ENCODE measurements at places on chromosomes 2 and 18.

GRCh38 chr2:100909534-100910081 is 89.7 kb downstream of the NPAS2 start:
- DNase-seq = no peak

- DNase-seq = no peak
These were observed 3.3 kb downstream of the BOK start for GRCh38 chr2:241561832-241562231.

DNA sequence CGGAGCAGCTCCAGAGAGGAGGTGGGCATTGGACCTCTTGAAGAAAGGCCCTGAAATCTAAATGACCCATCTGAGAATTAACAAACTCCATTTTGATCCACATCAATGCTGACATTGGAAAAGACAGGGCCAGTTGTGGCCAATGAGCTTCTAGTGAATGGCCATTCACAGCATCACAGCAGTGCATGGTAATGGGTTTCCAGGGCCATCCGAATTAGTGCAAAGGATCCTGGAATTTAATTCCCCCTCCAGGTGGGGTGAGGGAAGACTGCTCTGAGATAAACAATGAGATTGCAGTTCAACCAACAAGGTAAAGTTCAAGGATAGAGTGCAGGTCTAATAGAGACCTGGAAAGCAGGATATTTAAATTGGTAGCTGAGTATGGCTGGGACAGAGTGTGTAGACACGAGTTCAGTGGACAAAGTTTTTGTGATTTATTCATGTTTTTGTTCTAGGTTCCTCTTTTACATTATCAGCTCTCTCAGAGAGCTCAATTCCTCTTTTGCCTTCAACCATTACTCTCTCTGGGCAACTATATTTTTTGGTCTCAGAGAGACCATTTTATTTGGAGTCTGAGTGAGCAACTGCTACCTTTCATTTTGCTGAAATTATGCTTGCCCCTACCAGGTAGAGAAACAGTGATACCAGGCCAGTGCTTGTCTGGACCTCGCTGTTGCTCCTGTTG is 5.0 kb downstream of the TACR1 start:
- no peak for DNase-seq

DNA sequence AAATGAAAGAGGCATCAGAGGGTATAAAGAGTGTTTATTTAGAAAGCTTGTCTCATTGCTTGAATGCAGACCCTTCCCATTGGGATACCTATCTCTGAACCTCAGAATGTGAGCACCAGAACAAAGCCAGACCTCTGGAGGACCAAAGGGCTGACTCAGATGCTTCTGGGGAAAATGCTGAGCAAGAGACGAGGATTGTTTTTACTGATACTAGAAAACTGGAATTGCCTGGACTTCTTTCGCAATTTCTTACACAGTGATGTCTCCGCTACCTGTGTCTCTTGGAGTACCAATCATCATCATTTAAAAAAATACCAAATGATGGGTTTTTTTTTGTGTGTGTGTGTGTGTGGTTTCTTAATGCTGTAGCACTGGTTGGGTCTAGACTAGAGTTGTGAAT is 55.6 kb upstream of the CCDC85A start:
- no peak for DNase-seq

DNA sequence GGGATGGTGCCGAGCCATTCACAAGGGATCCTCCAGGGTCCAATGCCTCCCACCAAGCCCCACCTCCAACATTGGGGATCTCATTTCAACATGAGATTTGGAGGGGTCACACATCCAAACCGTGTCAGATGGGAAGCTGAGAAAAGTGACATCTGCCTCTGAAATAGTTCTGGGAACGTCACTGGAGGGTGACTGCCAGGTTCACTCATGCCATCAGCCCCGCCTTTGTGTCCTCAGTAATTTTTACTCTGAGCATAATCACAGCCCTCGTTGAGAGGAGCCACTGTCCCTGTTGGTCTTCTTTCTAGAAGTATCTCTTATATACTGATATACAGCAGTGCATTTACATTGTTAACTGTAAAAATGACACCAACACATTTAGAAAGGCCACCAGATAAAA is 67.4 kb downstream of the KLHL29 start:
- no peak for DNase-seq

DNA sequence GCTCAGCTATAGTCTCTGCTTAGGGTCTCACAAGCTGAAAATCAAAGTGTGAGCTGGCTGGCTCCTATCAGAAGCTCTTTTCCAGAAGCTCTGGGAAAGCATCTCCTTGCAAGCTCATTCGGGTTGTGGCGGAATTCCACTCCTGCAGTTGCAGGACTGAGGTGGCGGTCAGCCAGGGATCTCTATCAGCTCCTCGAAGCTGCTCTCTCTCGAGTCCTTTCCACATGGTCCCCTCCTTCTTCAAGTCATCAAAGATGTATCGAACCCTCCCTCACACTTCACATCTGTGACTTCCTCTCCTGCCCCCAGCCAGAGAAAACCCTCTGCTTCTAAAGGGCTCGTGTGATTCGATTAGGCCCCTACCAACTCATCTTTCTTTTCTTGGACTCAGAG is 141.7 kb downstream of the ZFP36L2 start:
- no peak for DNase-seq

GRCh38 chr18:68665628-68666027 is 49.3 kb downstream of the TMX3 start:
- DNase-seq = no peak

- DNase-seq = no peak
These were observed 70.2 kb upstream of the ZNF804A start for GRCh38 chr2:184528119-184528518.

GRCh38 chr2:210798180-210798579 is 241.8 kb downstream of the CPS1 start:
- DNase-seq = no peak

DNA sequence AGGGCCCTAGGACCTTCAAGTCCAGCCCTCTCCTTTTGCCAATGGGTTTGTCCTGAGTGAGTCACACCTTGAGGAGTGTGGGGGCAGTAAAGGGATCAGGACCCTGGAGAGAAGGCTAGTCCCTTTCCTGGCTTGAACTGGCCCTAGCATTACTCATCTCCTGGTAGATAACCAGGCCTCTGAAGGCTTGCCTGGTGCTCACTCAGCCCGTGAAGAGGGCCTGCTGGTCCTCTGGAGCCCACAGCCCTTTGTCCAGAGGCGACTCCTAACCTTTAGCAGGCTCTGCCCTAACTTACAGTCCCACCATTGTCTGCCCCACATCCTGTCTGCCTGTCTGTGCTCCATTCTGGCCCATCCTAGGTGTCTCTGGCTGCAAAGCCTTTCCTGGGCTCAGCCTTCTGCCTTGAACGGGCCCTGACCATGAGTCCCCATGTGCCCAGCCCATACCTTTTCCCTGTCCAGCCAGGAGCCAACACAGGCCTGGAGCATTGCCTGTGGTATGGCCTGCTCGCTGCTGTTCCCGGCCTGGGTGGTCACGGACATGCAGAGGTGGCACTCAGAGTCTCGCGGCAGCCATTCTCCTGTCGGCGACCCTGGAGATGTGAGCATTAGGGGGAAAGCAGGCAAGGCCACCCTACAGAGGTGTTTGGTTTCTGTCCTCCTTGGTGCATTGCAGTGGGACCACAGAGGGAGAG is 5.0 kb downstream of the SFTPB start:
- no peak for DNase-seq

DNA sequence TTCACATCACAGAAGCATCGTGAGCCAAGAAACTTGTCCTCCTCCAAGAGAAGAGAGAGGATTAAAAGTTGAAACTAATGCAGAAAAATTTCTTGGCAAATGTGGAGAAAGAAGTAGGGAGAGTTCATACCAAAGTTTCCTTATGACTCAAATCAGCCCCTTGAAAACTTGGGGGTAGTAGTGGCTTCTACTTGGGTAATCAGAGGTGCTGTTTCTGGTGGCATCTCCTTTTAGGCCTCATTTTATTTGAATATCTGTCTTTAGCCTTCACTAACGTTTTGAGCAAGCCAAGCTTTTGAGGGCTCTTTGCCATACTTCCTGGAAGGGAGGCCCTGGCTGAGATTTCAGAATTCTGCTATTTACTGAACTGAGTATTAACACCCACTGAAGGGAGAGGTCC is 515.3 kb upstream of the MEX3C start:
- DNase-seq = no peak

DNA sequence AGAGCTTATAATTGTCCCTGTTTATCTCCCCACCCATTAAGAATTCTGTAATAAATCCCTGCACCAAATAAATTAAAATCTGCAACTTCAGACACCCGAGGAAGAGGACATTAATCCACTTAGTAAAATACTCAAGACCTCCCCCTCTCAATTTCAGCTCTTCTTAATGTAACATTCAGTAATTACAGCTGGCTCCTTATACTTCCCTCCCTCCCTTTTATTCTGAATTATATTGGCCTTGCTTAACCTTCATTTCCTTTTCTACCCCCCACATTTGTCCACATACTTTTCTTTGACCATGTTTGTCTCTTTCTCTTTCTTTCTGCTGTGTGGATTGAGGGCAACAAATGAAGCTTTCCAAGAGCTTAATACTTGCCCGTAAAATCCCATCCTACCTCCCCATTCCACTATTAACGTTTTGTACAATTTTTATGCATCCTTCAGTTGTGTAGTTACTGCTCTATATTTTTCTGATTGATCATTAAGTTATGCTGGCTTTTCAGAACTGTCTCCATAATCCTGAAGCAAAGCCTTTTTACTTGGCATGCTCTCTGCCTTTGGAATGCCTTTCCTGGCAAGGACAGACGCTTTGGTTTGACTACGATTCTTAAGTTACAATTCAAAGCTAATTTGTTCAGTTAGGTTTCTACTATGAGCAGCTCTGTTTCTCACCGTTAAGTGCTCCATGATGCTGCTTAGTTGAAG is 580.1 kb downstream of the ZEB2 start:
- DNase-seq = no peak

- no peak for DNase-seq
These were observed 43.1 kb downstream of the BOD1L2 start for GRCh38 chr18:57190026-57190425.

DNA sequence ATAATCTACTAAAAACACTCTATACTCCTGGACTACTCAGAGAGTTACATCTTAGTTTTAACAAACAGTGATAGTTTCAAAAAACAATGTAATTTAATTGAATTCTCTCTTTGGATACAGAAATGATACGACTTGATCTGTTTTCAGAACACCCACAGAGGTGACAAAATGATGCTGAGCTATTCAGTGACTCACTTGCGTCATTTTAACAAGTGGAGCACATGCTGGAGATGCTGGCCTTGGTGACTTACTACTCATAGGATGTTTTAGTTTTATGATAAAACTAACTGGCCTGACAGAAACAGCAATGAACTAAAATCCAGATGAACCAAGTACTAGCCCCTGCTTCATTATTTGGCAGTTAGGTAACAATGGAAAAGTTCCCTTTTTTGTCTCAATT is 101.3 kb upstream of the ITGB6 start:
- no peak for DNase-seq

DNA sequence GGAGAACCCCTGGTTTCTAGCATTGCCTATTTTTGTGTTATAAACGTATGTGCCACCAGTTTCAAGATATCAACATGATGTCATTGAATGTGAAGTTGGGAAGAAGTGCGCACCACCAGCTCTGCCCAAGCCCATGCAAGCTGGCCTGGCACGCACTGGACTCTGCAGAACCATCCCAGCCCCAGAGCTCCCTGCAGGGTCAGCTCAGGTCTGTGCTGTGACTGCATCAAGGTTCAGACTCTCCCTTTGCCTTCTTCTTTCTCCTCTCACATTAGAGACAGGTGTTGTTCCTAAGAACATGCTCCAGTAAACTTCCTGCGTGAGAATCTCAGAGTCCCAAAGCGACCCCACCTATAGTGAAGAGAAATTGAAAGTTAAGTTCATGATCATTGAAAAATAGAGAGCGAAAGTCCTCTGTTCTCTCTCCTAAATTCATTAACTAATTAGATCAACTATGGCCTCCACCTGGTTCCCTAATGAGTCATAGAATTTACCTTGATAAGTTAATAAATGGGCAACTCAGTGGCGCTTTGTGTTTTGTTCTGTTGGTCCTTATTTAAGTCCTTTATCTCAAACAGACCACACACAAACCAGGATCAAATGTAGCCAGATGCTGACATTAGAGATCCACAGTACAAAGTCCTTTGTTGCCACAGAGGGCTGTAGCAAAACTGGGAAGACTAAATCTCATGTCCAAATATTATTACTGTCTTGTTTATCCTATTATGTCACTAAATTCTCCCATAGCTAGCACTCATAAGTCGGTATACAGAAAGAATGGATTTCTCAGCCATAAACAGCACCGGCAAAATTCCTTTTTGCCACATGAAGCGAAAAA is 432.3 kb downstream of the STK39 start:
- no peak for DNase-seq

DNA sequence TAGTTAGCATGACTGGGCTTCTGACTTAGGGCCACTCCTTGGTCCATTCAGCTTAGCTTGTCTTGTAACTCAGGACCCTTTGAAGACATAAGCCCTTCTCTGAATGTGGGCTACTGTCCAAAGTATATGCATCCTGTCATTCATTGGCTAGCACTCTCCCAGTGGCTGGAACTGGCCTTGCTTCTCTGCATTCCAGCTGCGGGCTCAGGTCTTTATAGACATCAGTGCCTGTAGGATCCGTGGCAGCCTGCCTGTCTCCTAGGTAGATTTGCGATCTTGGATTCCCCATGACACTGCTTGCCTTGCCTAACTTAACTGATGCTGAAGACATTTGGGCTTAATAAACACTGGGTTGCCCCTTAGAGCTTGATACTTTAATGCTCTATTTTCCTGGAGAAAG is 170.1 kb downstream of the DCC start:
- DNase-seq = no peak

GRCh38 chr18:25827961-25828561 is 262.4 kb downstream of the SS18 start:
- no peak for DNase-seq

DNA sequence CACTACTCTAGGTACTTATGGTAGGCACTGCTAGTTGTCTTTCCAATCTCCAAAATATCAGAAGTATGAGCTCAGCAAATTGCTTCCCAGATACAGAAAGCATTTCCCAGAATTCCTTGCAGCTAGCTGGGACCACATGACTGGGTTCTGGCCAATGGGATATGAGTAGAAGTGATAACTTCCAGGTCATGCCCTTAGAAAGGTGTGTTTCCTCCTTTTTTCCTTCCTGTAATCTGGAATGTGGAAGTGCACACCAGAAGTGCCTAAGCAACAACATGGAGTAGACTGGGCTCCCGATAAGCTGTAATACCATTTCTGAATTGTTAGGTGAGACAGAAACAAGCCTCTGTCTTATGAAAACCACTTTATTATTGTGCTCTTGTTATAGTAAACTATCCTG is 279.8 kb downstream of the ZNF385B start:
- DNase-seq = no peak

- no peak for DNase-seq
These were observed 164.9 kb upstream of the AGAP1 start for GRCh38 chr2:235328991-235329390.

- no peak for DNase-seq
These were observed 109.1 kb downstream of the IRS1 start for GRCh38 chr2:226690461-226691024.

DNA sequence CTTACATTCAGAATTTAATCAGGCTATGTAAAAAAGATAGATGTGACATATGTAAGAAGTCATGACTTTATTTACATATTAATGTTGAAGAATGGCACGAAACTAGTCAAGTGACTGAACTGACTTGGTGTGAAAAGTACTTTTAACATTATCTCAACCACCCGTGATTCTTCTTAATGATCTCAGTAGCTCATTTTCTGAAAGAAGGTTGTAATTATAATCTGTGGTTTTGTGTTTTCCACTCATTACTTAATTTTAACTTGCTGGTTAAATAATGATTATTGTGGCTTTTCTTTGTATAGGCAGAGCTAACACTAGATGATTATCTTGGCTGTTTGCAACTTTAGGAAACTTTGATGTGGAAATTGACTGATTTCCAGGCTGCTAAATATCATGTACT is 18.5 kb downstream of the KCNJ13 start:
- no peak for DNase-seq

GRCh38 chr2:234643407-234643806 is 146.5 kb upstream of the ARL4C start:
- DNase-seq = no peak
